ENCODE measurements at places on chromosomes 12 and 14.

- no peak for DNase-seq
These were observed 39.6 kb upstream of the TRAF3 start for GRCh38 chr14:102737402-102738372.

- DNase-seq: no peak
These were observed 17.7 kb downstream of the AHSA1 start for GRCh38 chr14:77475432-77476115.

GRCh38 chr12:109291521-109292341, 17.4 kb downstream of the FOXN4 start:
- DNase-seq: no peak

GRCh38 chr14:102778338-102779083, 1.3 kb downstream of the TRAF3 start:
- peak; percentile 40 for DNase-seq

GRCh38 chr14:92633274-92633616, 115.2 kb downstream of the LGMN start:
- DNase-seq: no peak

GRCh38 chr14:25090716-25091454, 40.9 kb upstream of the STXBP6 start:
- DNase-seq: no peak

DNA sequence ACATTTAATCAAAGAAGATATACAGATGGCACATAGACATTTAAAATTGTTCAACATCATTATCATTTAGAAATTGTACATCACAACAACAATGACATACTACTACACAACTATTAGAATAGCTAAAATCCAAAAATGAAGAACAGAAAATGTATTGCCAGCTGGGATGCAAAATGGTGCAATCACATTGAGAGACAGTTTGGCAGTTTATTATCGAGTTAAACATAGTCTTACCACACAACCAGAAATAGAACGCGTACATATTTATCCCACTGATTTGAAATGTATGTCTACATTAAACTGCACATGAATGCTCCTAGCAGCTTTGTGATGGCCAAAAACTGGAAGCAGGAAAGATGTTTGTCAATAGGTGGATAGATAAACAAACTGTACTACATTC, 791.5 kb upstream of the MGAT4C start:
- no peak for DNase-seq

GRCh38 chr12:27493260-27493940, 30.6 kb upstream of the PPFIBP1 start:
- DNase-seq: no peak

- DNase-seq: no peak
These were observed 11.7 kb upstream of the KCNA5 start for GRCh38 chr12:5031958-5032357.

- no peak for DNase-seq
These were observed 9.7 kb upstream of the RIN3 start for GRCh38 chr14:92503756-92504491.

DNA sequence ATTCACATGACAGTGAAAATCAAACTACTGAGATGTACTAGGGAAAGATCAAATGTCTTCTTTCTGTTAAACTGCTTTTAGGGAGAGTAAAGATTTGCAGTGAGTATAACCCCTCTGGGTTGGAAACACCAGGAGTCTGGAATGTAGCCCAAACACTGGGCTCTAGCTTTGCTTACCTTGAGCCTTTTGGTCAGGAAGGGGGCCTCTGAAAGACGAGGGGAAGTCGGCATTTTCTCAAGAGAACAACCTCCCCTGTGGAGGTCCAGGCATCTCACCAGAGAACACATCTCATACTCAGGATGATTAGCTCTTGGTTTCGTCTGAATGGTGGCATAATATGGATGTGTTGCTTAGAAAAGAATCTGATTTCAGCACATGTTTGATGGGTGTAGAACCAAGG, 169.0 kb downstream of the ZFP36L1 start:
- no peak for DNase-seq

DNA sequence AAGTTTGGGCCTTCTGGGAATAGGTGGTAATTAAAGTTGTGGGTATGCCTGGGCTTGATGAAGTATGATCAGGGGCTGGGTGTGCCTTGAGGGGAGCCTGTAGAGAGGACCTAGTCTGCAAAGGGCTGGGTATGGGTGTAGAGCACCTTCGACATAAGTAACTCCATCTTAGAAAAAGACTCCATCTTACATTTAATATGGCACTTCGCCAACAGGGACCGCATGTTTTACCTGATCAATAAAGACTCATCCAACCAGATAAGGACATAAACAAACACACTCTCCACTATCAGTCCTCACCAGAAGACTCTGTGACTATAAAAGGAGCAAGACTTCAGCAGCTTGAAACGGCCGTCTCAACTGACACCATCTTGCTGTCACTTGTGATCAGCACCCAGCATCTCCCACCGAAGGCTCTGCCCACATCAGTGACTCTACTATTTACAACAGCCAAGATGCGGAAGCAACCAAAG, 23.5 kb upstream of the GPR68 start:
- no peak for DNase-seq

GRCh38 chr12:31201382-31201781, 124.6 kb downstream of the SINHCAF start:
- no peak for DNase-seq

GRCh38 chr12:85733984-85734383, 102.2 kb downstream of the RASSF9 start:
- no peak for DNase-seq

DNA sequence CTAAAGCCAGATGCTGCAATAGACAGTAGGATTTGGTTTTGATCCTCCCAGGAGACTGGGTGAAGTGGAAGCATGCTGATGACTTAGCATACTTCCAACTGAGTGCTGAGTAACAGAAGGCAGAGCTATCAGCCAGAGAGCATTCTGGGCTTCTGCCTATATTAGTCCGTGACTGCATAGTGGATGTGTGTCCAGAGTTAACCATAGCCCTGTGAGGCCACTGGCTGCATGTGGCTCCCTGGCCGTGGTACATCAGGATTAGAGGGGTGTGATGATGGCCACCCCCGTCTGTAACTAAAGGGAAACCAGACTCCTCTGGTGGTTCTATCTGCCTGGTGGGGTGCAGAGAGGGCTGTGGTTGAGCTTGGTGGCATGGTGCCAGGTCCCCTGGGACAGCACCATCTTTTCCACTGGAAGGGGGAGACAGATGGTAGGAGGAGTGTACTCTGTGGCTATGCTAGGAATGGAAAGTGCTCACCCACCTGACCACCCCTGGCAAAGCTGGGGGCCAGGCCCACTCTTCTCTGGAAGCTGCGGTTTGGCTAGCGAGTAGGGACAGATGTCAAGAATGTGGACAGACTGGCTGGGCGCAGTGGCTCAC, 27.4 kb downstream of the ABCD4 start:
- no peak for DNase-seq

DNA sequence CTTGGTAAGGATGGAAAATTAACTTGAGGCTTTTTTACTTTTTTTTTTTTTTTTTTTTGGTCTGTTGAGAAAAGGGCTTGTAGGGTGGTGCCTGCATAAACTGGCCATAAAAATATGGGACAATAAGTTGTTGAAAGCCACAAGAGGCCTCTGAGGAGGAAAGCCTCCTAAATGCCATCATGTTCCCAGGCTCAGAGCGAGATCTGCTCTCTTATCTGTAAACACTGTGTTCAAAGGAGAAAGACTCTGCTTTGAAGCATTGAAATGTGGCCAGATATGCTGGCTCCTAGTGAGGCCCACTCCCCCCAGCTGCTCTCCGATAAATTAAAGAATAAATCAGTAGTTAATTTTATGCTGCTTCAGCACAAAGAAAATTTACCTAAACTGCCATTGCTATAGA, 504.9 kb downstream of the DIO2 start:
- DNase-seq: no peak

DNA sequence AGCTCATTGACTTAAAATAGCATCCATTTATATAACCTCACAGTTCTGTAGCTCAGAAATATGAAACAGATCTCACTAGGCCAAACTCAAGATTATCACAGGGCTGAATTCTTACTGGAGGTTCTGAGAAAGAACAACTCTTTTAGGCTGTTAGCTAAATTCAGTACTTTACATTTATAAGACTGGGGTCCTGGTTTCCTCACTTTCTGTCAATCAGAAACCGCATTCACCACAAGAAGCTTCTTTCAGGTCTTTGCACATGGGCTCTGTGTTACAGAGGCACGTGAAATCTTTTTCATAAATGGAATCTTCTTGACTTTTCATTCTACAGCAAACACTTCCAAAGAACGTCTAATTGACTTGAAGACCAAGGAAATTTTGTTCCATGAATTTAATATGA, 876.3 kb upstream of the FOXG1 start:
- DNase-seq: no peak

All from activated naive CD4-positive, alpha-beta T cell treated with anti-CD3 and anti-CD28 coated beads, Interleukin-2, amount 50 U/mL, for 16 hours (primary cell).